AG04449 (cell line): ENCODE measurements at places on chromosomes 1 and 21.

DNA sequence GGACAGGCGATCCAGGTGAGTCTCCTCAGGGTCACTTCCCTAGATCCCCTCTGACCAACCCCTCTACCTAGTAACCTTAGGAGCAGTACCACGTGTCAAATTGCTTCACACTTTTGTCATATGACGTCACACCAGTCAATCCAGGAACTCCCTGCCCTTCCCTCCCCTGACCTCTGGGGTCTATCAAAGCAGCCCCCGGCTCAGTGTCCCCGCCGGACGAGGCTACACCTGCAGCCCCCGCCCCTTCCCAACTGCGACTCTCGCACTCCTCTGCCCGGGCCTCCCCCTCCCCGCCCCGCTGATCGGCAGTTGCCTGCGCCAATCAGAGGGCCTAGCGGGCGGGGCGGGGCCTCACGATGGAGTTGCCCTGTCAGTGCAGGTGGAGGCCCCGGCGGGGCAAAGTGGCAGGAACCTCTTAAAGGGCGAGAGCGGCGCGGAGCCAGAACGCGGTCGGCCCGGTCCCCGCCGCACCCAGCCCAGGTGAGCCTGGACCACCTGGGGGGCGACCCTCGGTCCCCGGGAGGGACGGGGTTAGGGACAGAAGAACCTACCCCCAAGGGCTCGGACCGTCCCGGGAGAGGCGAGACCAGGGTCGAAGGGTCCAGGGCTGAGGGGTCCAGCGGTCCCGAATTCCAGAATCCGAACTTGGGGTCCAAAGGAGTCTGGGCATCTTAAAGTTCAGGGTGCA, 27.5 kb upstream of the EPB41 start:
- no peak for DNase-seq

DNA sequence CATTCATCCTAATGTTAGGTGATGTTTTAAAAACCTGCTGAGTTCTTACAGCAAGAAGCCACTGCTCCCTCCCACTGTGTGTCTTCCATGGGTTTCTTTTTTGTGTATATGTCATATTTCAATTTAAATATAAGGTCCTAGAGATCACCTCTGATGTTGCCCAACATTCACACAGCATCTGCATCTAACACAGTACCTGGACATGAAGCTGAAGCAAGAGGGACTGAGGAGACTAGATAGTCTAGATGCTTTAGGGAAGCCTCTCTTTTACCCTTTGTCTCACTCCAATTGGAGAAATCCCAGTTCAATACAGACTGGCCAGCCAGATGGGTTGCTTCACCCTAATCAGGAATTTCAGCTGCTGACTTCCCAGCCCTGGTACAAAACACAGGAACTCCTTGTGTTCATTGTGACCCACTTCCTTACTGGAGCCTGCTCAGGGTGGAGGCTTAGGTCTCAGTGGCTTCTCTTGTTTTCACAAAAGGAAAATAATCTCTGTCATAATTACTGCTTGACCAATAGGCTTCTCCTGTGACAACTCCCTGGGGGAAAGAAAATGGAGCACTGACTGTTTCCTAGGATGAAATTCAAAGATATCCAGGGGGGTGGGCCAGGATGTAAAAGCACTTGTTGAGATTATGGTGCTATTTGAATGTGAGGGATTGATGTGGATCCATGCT, 17.3 kb downstream of the BTG2 start:
- DNase-seq = no peak

- no peak for DNase-seq
Observed at GRCh38 chr1:18913065-18913835, 10.9 kb upstream of the ALDH4A1 start.

DNA sequence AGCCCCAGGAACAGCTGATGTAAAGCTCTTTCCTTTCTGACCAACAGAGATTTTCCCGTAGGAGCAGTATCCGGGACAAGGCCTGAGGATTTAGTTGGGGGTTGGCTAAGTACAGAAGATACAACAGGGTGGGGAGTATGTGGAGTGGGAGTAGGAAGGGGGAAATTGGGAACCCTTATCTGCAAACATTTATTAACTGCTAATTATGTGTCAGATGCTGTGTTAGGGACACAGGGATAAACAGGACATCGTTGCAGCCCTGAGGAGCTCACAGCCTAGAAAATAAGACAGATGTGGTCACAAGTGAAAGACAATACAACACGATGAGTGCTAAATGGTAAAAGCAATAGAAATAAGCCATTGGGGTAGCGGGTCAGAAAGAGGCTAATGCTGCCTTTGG, 12.0 kb downstream of the CD84 start:
- DNase-seq = no peak

DNA sequence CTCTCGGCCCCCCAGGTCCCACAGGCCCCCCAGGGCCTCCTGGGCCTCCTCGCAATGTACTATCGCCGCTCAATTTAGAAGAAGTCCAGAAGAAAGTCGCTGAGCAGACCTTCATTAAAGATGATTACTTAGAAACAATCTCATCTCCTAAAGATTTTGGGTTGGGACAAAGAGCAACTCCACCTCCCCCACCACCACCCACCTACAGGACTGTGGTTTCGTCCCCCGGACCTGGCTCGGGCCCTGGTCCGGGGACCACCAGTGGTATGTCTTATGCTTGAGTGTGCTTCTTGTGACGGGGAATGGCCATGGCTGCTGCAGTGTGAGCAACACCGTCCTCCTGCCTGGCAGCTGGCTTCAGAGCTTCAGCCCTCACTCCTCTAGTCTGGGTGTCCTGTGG, 70.2 kb upstream of the DYNLT5 start:
- no peak for DNase-seq

DNA sequence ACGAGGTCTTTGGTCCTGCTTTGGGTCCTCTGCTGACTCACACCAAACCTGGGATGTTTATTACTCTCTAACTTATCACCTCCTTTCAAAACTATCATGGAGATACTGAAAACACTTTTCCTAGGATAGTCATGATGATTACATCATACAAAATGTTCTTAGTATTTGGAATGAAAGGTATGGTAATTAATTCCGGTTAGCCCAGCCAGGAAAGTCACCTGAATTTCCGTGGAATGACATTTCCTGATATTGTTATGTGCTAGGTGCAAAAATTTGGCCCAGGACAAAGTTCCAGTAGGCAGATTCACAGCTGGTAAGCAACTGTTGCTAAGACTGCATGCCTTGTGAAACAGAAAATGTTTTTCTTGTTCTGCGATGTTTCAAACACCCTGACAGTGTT, 203.4 kb downstream of the ZNF648 start:
- no peak for DNase-seq

DNA sequence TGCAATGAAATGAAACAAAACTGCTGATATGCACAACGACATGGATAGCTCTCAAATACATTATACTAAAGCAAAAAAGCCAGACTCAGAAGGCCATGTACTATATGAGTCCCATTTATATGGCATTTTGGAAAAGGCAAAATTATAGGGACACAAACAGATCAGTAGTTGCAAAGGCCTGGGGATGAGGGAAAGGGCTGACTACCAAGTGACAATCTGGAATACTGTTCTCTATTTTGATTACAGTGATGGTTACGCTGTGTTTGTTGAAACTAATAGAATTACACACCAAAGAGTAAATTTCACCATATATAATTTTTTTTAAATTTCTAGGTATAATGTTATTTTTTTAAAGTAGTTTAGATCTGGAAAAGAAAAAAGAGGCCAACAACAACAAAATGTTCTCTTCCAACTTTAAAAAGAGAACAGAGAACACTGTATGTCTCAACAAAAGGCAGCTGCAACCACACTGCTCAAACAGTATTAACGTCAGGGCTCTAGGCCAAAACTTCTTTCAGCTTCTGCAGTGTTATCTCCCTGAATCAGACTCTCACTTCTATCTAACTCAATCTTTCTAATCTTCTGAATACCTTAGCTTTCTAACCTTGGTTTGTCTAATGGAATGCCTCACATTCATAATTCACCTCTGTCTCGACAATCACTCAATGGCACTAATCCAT, 75.8 kb downstream of the FOXJ3 start:
- no peak for DNase-seq

- DNase-seq = no peak
Observed at GRCh38 chr21:41611966-41612606, 104.1 kb upstream of the TMPRSS2 start.
